GM06990 (cell line): ENCODE measurements at places on chromosomes 6 and 20.

DNA sequence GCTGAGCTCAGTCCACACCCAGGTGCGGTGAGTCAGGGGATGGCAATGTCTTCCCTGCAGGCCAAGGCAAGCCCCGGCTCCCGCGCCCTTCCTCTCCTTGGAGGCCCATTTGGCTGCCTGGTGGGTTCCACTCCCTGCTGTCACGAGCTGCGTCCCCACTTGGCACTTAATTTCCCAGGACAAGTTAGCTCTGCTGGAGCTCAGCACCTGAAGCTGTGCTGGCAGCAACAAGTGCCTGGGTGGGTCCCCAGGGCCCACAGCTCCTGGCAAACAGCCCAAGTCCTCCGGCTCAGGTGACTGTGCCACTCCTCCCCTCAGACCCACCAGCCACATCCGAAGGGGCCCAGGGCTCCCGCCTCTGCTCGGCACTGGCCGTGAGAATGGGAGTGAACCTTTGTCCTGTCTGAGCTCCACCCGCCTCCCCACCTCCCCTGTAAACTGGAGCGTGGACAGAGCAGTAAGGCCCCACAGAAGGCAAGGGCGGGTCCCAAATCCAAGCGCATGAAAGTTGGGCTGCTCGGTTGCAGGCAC lies 16.9 kb downstream of the LAMA5 start:
- no peak for DNase-seq

- no peak for DNase-seq
Observed at GRCh38 chr6:159378411-159379328, 209.5 kb downstream of the FNDC1 start.

- DNase-seq: no peak
Observed at GRCh38 chr6:35282472-35282871, 15.1 kb upstream of the DEF6 start.

DNA sequence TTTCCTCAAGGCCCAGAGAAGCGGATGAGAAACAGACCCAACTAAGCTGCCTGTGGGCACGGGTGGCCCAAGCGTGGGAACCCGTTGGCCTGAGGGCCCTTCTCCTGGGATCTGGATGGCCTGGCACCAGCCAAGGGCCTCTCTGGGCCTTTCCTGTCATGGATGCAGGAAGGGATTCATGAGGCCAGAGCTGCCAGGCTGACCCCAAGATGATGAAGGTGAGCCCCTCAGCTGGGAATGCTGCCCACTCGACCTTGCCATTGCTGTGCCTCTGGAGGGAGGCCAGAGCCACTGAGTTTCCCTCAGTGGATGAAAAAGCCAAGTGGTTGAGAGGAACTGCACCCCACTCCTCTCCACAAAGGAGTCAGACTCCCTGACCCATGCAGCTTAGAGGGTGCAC lies 171.2 kb downstream of the VEGFA start:
- no peak for DNase-seq

DNA sequence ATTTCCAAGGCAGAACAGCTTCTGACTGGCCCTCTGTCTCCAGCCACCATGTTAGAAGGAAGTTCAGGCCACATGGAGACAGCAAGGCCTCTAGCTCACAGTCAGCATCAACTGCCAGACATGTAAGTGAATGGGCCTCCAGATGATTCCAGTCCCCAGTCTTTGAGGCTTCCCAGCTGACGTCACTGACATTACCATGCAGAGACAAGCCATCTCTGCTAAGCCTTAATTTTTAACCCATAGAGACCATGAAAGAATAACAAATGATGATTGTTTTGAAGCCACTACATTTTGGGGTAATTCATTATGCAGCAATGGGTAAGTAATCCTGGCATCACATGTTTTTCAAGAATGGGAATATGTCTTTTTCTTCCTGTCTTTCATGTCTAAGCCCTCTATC lies 11.3 kb upstream of the DEFB129 start:
- no peak for DNase-seq
